Mesenchymal stem cell (in vitro differentiated cells and primary cell): ENCODE measurements at places on chromosomes 11 and 22.
A peak's percentile ranks its signal among the peaks of the same experiment; 100 is the strongest.

DNA sequence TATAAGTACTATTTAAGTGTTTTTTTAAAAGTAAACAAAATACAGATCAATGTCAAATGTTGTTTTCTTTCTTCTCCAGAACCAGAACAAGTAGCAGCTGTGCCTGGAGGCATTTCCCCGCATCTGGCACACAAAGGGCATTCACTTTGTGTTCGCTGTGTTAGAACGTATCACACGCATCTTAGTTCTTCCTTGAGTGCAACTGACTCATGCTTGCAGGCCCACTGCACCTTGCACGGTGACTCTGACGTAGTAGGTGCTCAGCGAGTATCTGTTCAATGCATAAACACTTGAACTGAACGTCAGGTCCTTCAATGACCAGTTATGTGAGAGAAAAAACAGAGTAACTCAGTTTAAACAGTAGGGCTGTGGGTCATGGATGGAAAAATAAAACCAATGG, 3.5 kb downstream of the IFT27 start:
- DNase-seq: peak; percentile 23

- peak; percentile 53 for DNase-seq
These were observed 76.9 kb downstream of the KCNJ1 start for GRCh38 chr11:128790196-128790595.

GRCh38 chr11:86063536-86063935, 5.3 kb downstream of the PICALM start:
- DNase-seq: peak; percentile 52

GRCh38 chr22:27876684-27877083, 42.4 kb downstream of the PITPNB start:
- DNase-seq: peak; percentile 44

DNA sequence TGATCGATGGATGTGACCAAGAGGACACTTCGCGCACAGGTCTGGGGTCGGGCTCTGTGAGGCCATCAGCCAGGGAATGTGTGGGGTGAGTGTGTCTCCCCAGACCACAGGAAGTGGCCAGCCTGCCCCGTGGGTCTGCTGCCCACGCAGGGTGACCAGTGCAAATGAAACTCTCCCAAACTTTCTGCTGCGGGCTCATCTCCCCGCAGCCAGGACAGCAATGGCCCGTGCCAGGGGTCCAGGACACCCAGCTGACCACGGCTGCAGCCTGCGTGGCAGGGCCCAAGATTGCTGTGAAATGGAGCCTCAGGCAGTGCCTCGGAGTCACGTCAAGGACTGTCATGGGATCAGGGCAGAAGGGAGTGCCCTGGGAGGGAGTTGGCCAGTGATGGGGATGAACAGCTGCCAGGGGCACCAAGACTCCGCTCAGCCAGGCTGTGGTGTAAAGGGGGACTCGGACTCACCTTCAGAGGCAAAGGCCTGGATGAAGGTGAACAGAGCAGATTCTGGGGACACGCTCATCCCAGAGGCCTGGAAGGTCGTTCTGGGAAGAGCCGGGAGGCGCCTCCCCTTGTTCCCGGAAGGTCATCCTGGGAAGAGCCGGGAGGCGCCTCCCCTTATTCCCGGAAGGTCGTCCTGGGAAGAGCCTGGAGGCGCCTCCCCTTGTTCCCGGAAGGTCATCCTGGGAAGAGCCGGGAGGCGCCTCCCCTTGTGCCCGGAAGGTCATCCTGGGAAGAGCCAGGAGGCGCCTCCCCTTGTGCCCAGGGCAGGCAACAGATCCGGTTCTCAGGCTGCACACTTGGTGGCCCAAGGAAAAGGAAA, 252.6 kb downstream of the BRD1 start:
- DNase-seq: no peak

DNA sequence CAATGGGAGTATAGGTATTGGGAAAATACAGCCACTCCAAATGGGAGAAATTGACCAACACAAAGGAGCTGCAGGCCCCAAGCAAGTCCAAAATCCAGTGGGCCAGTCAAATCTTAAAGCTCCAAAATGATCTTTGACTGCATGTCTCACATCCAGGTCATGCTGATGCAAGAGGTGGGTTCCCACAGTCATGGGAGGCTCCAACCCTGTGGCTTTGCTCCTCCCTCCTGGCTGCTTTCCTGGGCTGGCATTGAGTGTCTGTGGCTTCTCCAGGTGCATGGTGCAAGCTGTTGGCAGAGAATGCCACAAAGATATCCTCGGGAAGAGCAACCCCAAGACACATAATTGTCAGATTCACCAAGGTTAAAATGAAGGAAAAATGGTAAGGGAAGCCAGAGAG, 80.8 kb downstream of the IGLL5 start:
- no peak for DNase-seq

DNA sequence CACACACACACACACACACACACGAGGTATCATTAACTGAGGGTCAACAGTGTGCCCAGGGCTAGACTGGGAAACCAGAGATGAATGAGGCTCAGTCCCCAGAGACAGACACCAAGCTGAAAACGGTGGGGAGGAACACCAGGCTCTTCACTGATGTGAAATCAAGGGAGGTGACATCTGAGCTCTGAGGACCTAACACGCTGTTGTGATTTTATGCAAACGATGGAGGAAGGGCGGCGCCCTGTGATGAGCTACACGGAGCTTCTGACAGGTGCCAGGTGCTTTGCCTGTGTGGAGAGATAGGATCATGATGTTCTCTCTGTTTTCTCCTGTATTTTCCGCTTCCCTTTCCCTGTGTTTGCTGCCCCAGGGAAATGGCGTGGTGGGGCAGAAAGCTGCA, 6.5 kb upstream of the CYB5R3 start:
- DNase-seq: no peak

GRCh38 chr11:10050561-10050960, 243.5 kb downstream of the SBF2 start:
- DNase-seq: peak; percentile 21

DNA sequence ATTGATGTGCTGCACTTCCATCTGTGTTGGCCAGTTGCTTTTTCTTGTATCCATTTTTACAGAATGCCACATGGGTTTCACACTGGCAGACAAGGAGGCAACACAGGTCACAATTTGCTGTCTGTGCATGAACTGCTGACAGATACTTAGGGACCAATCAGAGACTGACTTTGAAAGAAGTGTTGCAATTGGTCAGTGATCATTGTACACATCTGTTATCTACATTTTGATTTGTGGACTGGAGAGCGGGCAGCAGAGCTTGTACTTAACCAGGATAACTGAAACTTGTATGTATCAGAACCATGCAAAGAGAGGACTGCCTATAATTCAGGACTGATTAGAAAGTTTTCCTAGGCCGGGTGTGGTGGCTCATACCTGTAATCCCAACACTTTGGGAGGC, 21.8 kb downstream of the PRR5 start:
- peak; percentile 47 for DNase-seq

DNA sequence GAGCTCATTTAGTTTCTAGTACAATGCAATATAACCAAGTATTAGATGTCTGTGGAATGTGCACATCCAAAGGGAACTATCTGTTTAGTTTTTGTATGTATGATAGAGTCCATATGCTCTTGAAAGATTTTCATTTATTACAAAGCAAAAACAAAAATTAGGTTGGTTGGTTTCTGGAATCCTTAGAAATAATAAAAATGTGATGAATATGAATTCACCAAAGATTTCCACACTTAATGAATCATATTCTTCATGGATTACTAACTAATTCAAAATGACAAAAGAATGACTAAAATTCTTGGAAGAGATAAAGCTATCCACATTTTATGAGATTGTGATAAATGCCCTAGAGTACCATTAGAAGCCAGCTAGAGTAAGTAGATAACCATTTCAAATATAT, 261.1 kb downstream of the SBF2 start:
- DNase-seq: no peak

GRCh38 chr11:18264677-18265555, 1.1 kb upstream of the SAA1 start:
- DNase-seq: no peak

DNA sequence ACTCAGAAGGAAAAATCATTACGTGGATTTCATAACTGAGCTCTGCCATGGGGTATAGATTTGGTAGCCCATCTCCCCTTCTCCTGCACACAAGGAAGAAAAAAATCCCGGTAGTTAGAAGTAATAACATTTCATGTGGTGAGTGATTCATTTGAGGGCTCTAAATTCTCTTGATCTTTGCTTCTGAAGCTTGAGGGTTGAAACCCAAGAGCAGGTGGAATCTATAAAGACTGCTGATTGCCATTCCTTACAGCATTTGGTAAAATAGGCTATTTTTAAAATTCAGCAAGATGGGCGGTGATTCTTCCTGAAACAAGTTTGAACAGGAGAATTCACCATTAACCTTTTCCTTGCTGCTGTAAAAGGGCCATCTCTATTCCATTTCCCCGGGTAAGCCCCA, 266.1 kb downstream of the CADM1 start:
- no peak for DNase-seq

DNA sequence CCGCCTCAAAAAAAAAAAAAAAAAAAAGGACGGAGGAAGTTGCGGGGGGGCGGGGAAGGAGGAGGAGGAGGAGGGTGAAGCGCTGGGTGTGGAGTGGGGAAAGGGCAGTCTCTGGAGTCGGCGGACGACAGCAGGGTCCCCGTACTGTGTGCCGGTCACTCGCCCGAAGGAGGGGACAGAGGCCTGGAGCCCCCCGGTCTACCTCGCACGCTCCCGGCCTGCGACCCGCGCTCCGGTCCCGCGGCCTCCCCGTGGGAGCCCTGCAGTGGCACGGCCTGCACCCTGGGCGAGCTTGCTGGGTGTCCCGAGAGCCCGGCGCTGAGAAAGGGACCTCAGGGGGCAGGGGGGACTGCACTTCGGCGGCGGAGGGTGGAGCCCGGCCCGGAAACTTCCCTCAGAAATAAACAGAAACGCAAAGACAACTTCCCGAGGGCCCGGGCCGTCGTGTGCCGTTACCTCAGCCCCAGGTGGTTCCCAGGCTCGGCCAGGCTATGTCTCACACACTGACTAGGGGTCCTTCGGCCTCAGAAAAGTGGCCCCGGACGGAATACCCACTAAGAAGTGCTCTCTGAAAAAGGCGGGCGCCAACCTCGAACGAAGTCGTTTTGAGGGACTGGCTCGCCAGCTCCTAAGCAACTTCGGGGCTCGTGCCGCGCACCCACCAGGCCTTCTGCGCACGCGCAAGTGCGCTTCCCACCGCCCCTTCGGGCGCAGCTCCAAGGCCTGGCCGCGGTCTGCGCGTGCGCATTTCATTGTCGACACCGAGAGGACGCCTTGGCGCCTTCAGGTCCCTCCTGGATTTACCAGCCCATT, at the start of gene MAJIN:
Gene MAJIN, minus strand, starts transcription at position 688 of the 813 bp plus-strand sequence. CDS start 12,703 bp downstream, outside the sequence.
- peak; percentile 10 for DNase-seq

DNA sequence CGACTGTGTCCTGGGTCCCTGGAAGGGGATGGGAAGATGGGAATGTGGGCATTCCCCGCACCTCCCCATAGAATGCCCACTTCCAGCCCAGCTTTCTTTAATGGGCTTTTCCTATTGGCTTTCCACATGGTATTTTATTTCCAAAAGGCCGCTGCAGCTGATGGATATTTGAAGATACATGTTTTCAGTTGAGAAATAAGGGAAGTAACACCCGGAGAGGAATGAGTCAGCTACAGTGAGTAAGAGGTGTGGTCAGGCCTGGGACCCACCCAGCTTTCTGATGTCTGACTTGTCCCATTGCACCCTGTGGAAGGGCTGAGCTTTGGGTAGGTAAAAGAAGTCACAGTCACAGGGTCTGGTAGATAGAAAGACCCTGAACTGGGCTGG, 476.9 kb downstream of the MIAT start:
- DNase-seq: peak; percentile 91

DNA sequence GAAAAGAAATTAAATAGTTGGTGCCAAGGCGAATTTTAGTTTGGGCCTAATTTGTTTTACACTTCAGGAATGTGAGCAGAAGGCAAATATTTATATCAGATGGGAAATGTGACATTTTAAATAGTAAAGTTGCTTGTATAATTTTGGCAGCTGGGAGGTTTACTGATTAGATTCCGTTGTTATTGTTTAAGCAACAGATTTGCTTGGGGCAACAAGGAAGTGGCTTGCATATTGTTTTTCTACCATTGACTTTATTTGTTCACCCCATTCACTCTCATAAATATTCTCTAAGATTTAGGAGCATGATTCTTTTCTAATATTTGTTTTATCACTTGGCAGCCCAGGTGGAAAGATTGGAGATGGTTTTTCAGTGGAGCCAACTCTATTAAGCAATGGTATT, 40.5 kb upstream of the RAG2 start:
- DNase-seq: no peak

- DNase-seq: peak; percentile 45
These were observed 21.0 kb upstream of the RAB30 start for GRCh38 chr11:83092488-83093384.

GRCh38 chr22:35928285-35928798, 100.3 kb downstream of the RBFOX2 start:
- no peak for DNase-seq

DNA sequence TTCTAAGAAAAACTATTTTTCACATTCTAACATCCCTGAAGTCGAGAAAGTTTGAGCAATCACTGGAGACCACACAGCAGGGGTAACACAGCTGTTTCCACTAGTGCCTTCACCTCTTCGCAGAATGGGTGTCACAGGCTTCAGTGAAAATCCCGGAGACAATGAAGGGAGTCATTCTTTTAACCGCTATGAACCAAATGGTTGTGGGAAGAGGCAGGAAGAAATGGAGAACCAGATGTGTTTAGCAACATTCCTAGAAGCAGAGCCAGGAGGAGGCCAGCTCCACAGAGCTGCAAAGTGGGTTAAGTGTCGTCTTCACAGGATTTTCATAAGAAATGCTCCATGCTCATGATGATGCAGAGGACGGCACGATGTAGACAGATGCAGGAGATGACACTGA, 221.1 kb downstream of the LARGE1 start:
- no peak for DNase-seq

DNA sequence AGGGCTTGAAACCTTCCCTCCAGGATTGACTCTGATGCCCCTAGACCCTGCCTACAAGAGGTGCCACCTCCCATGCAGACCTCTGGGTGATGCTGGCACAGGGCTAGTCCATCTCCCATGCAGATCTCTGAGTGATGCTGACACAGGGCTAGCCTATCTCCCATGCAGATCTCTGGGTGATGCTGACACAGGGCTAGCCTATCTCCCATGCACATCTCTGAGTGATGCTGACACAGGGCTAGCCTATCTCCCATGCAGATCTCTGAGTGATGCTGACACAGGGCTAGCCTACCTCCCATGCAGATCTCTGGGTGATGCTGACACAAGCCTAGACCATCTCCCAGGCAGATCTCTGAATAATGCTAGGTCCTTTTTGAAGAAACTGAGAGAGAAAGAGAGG, 321.7 kb downstream of the NTM start:
- no peak for DNase-seq

DNA sequence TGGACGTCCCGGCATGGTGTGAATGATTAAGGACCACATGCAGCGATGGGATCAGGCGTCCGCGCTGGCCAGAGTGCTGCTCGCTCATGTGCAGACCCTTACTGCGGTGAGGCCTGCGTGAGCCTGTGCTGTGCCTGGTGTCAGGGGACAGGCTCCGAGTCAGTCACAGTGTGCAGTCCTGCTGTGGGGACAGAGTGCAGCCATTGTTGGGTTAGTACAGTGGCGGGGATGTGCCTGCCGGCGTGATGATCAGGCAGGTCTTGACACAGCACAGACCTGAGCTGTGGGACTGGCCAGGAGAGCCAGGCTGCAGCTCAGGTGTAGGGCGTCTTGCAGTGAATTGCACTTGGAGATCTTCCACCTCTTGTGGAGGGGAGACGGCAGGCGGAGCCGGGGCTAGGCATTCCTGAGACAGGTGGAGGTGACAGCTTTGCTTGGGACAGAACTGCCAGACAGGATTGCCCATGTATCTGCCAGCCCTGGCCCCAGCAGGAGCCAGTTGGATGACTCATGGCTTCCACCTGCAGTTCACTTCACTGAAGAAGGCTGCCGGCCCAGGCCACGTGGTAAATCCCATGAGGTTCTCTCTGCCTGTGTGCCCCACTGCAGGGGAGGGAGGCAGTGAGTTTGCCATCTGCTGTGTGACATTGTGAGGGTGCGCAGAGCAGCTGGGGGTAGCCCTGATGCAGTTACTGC, 17.3 kb downstream of the TRMU start:
- peak; percentile 18 for DNase-seq
